Stimulated activated CD4-positive, alpha-beta T cell treated with anti-CD3 and anti-CD28 coated beads, Interleukin-4, amount 100 ng/mL, for 24 hours (primary cell): ENCODE measurements at places on chromosomes 3 and 15.

DNA sequence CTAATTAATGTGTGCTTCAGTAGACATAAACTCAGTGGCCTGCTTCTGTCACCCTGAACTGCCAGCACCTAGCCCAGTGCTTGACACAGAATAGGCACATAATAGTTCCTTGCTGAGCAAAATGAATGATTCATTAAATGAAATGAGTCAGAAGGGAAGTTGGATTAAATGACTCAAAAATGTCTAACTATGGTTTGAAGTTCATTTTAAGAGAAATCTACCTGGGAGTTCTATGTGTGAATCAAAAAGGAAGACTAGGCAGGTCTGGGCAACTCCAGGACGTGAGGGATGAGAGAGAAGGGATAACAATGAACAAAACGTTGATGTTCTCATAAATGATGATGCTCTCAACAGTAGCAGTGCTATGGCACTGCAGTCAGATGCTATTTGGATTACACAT, 175.0 kb downstream of the CFAP20DC start:
- no peak for DNase-seq

GRCh38 chr15:33154351-33155166, 40.0 kb downstream of the FMN1 start:
- no peak for DNase-seq

DNA sequence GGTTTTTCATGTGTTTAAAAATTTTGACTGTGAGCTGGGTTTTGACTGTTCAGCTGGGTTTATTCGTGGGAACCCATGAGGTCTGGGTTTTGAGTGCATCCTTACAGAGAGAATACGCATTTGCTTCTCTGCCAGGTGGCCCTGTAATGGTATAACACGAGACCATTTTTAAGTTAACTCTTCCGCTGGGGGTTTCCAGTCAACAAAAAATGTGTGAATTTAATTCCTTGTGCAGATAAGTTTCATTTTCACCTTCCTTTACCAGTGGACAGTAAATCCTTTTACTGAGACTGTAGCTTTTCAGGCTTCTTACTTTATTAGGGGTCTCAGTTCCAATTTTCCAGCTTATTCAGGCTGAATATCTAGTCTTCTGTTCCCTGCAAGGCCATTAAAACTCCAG, 149.6 kb downstream of the OPA1 start:
- DNase-seq: no peak

DNA sequence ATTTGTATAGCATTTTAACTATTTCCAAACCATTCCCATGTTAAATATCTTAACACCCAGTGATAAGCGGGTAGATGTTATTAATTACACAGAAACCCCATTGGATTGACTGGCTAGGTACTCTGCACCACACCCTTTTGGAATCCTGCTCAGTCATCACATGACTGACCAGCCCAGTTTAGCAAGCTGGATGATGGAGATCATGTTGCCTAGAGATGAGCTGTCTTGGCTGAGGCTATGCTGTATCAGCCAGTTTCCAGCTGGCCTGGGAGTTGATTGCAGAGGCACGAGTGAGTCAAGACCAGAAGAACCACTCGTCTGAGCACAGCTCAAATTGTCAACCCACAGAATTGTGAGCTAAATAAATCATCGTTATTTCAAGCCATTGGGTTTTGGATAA, 124.6 kb downstream of the ZNF621 start:
- DNase-seq: no peak

DNA sequence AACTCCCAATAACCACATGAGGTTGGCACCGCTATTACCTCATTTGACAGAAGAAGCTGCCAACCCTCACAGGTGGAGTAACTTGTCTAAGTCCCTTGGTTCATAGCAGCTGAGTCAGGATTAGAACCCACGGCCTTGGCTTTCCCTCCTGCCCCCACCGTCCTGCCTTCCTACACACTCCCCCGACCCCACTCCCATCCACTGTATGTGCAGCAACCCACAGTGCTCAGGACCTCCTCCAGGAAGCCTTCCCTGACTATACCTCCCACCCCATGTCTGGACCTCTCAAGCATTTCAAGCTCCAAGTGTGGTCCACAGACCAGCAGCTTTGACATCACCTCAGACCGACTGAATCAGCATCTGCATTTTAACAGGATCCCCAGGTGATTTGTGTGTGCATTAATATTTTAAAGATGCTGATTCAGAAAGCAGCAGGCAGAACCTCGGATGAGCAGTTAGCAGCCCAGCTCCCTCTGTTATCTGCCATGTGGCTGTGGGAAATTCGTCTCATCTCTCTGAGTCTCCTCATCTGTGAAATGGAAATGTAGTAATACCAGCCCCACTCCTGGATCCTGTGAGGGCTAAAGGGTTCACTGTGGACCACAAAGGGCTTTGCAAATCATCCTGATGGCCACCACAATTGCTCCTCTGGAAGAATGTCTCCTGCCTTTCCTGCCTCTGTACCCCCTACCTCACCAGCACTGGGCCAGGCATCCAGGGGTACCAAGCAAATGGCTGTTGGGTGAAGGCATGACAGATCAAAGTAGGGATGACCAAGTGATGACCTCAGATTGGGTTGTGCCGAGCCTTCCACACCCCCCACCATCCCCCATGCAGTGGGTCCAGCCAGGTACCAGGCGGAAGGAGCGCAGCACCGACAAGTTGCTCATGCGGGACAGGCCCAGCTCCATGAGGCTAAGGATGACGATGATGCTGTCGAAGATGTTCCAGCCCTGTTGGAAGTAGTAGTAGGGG, 62.7 kb downstream of the SCN5A start:
- no peak for DNase-seq

DNA sequence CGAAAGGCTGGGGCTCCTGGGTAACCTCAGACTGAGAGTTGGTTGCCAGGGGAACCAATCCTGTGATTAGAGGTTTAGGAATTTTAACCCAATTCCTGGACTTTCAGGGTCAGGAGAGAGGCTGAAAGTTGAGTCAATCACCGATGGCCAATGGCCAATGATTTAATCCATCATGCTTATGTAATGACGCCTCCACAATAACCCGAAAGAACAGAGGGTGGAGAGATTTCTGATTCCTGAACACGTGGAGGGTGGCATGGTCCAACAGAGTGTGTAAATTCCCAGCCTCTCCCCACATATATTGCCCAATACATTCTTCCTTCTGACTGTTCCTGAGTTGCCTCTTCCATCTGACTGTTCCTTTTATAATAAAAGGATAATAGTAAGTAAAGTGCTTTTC, 137.2 kb upstream of the CBLB start:
- no peak for DNase-seq

DNA sequence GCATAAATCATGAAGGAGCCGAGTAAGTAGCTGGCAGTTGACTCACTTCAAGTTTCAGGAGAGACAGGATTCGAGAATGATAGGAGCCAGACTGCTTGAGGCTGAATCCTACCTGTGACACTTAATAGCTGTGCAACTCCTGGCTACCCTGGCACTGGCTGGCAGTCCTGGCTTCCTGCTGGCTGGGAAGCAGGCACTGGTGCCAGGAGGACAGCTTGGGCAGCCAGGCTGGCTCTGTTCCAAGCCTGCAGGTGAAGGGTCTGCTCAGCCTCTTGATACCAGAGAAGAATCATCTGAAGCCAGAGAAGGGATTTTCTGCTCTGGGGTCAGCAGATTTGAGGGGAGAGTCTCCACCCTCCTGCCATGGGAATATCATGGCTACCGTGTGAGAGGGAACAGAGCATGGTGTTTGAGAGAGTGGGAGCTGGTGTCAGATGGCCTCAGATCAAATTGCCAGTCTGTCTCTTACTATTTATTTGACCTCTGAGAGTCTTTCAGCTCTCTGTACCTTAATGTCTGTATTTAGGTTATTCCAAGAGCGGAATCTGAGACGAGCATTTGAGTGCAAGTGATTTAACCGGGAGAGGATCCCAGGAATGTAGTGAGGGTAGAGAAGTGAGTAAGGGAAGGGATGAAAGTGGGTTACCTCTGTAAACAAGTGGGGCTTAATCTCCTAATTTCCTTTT, 4.4 kb upstream of the XIRP1 start:
- no peak for DNase-seq

DNA sequence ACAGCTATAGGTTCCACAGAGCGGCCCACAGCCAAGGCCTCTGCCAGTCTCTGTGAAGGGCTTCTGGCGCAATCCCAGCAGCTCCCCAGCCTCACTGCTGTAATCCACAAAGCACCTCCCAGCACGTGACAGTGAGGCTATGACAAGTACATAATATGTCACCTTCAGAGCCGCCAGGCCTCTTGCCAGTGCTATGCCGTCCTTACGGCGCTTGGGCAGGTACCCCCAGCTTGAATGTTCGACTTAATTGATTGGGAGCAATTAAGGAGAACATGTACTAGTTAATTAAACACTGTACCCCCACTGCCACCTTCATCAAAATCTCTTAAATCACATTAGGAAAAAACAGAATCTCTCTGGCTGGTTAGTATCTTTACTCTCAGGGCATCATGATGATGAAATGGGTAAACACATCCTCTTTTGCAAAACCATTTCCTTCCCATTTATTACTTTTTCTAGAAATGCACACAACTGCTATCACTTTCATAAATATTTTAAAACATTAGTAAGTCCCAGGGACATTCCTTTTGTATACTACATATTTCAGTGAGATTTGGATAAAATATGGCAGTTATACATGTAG, 169.9 kb downstream of the XXYLT1 start:
- DNase-seq: no peak

- no peak for DNase-seq
Observed at GRCh38 chr15:101162701-101163483, 89.0 kb downstream of the CHSY1 start.

DNA sequence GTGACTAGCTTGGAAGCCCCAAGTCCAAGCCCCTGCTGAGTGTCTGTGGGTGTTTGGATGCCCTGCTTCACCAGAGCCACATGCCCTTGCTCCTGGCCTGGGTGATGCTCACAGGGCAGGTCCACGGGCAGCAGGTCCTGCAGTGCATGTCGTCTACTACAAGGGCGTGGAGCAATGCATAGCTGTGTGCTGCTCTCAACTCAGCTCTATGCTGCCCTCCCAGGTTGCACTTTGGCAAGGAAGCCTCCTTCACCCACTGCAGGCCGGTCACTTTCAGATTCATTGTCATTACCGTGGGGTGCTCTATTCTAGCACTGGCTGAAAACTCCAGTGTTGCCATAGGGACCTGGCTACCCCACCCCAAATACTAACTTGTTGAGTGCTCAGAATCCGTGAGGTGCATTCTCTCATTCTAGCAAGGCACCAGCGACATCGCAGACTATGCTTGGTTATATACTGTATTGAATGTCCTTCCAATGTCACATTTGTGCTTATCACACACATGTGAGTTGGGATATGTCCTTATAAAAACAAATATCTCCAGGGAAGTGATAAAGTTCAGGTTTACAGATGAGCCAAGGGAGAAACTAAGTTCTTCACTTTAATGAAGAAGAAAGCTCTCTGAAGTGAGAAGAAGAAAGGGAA, 51.8 kb downstream of the GRAMD1C start:
- no peak for DNase-seq

GRCh38 chr3:103919327-103919726, 1447.4 kb upstream of the ALCAM start:
- no peak for DNase-seq

DNA sequence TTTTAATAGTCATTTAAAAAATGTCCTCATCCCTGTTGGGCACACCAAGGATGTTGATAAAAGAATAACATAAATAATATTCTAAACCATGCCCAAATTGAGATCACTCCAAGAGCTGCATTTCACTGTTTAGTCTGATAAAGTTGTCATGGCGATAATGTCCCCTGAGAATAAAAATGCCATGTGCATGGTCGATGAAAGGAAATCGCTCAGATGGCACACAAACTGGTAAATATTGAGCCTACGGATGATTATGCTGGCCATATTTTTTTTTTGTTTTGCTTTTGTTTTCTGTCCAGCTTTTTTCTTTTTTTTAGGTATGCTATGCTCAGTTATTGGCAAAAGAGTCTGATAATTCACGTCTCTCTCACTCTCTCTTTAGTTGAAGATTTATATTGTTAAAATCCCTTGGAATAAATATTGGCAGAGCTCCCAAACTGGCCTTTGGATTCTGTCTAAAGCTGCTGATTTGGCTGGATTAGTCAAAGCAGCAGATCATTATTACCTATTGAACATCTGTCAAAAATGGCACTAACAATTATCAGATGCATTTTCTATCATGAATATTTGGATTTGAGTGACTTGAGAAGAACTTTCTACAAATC, 643.8 kb downstream of the SQOR start:
- no peak for DNase-seq

- no peak for DNase-seq
Observed at GRCh38 chr3:123803521-123803920, 80.6 kb downstream of the MYLK start.

DNA sequence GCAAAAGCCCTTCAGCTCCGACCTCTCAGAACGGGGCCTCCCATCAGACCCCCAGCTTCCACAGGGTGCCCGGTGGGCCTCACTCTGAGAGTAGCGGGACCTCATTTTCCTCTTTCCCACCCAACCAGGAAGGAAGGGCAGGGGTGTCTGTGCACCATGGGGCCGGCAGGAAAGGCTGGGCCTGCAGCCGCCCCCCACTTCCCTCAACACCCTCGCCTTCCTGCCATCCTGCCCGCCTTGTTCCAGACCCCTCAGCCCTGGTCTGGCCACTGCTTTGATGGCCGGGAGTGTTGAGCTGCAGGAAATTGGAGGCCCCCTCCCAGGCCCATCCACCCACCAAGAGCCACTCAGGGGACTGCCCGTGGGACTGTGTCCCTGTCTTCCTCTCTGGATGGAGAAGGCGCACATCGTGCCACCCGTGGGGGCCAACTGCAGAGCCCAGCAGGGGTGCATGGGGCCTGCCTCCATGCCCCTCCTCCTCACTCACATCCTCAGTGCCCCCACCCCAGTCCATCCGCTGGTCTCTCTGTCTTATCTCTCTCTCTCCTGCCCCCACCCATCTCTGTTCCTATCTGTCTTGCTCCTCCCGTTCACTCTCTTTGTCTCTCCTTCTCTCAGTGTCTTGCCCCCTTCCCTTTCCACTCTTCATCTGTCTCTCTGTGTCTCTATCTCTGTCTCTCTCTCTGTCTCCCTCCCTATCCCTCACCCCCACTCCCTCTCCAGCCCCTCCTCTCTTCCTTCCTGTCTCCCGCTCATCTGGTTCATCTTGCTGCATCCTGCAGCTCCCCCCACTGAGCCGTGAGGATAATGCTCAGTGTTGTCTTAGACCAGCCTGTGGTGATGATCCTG, 1.8 kb upstream of the PLXND1 start:
- no peak for DNase-seq

DNA sequence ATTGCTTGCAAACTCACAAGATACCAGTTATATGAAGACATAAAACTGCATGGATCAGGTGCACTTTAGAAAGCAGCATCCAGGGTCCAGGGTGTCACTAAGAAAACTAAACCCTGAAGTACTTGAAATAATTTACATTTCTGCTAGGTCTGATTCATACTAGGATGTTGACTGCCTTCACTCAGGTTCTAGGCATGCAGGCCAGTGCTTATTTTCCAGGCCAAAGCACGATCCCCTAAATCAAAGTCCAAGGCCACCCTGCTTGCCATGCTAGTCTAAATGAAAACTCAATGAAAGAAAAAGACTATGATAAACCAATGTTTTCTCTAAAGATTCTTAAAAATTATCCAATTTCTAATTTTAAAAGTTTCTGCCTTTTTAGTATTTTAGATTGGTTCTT, 49.4 kb downstream of the GREM1 start:
- no peak for DNase-seq

DNA sequence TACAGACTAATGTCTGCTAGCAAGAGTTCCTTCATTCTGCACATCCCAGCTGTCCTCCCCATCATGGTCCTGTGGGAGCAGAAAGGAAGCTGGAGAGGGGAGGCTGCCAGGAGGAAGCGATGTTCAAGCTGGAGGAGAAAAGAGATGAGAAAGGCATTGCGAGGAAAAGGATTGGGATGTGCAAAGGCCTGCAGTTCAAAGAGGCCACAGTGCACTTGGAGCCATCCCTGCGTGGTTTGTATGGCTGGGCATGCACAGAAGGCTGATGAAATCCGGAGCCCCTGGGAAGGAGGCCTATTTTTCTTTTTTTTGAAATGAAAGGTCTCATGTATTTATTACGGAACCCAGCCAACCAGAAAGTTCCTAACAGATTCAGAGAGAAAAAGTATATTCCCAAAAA, 22.8 kb downstream of the AMOTL2 start:
- no peak for DNase-seq
